ENCODE measurements at places on chromosomes 16 and 17.

DNA sequence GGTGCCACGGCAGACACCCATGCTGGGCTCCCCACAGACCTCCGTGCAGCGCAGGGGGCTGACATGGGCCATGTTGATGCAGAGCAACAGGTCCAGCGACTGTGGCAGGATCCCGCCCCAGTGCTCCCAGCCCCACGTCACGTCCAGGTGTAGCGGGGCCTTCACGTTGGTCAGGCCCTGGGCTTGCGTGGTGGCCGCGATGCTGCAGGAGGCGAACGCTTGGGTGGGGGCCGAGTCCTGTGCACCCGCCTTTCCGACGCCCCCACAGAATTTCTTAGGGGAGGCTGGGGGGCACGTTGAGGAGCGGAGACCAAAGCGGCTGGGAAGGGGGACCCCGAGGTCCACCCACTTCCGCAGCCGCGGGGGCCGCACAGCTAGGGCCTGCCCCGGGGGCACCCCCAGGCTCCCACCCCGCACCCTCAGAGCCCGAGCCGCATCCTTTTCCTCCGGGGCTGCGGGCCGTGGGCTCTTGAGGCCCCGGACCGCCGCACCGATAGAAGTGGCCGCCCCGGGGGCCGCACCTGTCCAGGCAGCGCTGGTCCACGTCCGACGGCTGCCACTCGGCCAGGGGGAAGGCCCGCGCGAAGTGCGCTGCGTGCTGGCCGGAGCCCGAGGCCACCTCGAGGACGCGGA lies 416 bp downstream of the METTL26 start:
- no peak for DNase-seq

DNA sequence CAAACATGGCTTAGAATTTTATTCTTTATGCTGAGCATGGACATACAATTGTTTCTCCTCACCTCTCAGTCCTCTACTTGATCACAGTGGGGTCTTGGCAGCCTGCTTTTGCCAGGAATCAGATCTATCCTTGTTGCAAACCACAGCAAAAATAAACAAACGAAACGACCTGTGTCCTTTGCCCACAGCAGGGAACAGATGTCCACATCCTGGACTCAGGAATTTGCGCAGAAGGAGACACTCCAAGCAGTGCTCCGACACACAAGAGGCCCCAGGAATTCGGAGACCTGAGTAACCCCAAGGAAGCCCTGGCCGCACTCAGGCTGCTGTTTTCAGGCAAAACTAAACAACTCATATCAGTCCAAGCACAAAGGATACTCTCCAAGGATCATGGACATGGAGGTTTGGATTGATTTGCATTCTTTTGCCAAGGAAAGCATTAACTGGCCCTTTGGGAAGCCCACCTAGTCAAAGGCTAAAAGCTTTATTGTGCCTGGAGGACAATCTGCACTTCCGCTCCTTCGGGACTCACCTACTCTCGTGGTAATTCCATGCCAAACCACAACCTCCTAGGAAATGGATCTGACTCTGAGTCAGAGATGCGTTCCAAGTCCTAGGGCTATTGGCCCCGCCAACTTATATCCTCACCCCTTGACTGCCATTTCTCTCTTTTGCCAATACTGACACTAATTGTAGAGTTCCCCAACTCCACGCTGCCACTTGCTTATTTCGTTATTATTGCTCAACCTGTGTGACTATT lies 271.1 kb upstream of the CDH11 start:
- DNase-seq, result no peak

DNA sequence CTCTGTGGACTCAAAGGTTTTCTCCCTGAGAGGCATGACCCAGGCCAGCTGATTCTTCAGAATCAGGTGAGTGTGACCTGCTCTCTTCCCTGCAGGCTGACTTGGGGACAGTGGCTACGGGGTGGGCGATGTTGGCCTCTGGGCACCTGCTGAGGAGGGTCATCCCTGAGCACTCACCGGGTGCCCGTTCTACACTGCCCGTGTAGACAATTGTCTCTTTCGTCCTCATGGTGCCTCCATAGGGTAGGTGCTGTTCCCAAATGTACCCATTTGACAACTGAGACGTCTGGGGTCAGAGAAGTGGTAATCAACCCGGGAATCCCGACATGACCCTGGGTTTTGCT lies 74.8 kb downstream of the GOSR1 start:
- DNase-seq, result no peak

DNA sequence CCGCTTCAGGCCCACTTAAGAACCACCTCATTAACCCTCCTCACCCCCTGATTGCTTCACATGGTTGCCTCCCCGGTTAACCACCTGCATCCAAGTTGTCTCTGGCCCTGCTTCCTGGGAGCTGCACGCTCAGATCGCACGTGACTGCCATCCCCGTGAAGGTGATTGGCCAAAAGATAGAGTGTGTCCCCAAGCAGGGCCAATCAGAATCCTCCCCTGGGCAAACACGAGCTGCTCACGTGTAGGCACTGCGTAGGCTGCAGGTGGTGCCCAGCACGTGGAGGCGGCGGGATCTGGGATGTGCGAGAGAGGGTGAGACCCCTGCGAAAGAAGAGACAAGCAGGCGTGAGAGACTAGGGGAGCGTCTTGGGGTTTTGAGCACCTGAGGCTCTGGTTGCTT lies 111.8 kb upstream of the CRHR1 start:
- no peak for DNase-seq

DNA sequence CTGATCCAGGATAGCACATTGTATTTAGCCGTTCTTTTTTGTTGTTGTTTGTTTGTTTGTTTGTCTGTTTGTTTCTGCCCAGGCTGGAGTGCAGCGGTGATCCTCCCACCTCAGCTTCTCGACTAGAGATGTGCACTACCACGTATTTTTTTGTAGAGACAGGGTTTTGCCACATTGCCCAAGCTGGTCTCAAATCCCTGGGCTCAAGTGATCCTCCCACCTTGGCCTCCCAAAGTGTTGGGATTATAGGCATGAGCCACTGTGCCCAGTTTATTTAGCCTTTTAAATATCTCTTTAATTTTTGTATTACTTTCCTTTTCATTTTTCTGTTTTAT lies 9.2 kb upstream of the NLRC5 start:
- no peak for DNase-seq

DNA sequence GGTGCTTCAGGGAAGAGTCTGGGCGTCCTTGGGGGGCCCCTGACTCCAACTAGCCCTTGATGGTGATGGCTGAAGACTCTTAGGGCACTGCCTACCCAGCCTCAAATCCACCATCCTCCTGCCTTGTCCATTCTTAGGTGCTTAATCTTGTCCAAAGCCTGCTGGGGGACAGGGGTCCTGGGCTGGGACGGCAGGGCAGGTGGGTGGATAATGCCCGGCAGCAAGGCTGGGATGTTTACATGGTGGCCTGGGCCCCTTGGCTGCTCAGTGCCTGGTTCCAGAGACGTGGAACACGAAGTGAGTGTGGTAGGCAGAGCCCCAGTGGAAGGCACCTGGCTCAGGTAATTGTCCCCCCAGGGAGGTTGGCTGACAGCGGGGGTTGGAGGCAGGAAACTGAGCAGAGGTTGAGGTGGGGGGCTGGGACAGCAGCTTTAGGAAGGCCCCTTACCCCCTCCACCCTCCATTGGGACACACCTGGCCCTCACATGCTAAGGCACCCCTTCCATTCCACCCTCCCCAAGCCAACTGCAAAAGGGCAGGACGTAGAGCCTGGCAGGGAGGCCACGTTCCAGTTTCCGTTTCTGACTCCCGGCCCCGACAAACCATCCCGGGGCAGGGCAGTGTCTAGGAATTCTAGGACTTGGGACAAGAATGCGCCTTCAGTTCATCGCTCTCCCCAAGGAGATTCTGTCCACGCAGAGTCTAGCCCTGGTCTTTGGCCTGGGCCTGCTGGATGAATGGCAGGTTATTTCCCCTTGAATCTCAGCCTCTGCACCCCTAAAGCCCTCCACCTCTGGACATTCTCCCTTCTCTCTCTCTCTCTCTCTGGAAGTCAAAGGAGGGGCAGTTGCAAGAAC lies 1.9 kb downstream of the FOXJ1 start:
- DNase-seq, result no peak

DNA sequence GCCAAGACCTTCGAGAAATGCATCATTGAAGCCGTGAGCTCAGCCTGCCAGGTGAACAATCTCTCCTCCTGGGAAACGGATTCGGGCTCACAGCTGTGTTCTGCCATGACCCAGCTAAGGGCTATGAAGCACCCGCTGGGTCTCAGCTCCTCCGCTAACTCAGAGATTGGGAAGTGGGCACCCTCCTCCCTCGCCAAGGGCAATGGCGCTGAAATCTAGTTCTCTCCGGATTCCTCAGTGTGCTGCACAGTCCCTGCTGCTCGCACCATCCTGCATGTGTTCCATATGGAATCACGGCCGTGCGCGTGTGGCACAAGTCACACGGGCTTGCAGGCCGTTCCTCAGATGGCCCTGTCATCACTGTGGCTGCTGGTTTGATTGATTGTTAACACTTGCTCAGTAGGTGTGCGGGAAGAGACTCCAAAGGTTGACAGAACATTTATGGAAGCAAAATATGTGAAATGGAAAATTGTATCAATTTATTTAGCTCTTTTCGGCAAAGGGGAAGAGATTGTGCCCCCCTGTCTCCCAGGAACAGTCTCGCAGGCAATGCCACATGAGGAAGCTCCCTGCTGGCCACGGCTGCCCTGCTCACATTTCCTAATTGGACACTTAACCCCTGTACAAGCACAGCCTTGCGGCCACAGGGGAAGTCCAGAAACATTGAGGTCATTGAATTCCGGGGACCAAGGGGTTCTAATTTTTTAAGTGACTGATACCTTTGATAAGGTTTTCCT lies 58.8 kb downstream of the RNF213 start:
- DNase-seq, result no peak

DNA sequence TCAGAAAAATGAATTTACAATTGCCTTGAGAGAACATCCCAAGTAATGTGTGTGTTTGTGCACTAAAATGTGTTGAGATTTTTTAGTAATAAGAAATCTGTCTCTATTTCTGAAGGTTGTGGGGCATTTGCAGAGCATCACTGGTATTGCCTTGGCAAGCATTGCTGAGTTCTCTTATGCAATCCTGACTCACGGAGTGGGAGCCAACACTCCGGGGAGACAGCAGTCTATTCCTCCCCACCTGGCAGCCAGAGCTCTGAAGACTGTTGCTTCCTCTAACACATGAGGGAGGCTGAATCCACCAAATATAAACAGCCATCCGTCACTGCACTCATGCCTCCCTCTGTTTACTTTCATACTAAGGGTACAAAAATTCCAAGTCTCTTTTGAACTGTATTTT lies 10.6 kb downstream of the CNTD1 start:
- no peak for DNase-seq

DNA sequence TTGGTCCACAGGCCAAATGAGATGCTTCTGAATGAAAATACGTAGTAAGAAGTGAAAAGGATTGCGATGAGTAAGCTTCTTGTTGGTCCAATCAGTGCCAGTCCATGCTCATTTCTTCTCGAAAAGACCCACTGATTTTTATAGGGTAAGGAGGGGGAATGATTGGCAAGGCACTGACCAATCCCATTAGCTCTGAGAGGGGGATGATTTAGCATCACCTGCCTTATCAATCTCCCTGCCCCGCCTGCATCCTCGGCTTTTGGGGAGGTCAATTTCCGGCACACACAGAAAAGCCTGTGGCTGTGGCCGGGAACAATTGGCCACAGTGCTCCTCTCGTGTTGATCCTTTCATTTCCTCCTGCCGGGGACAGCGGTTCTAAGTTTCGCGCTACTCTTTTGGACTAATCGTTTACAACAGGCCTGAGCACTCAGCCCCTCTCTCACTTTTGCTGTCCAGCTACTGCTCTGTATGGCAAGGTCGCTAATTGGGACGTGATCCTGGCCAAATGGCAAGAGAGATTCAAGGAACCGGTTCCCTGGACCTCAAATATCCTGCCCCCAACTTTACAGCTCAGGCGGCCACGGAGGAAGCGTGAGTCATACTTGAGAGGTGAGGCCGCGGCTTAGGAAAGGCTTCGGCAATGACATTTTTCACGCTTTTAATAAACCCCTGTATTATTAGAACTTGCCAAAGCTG lies 43.1 kb downstream of the TBX4 start:
- DNase-seq, result no peak

DNA sequence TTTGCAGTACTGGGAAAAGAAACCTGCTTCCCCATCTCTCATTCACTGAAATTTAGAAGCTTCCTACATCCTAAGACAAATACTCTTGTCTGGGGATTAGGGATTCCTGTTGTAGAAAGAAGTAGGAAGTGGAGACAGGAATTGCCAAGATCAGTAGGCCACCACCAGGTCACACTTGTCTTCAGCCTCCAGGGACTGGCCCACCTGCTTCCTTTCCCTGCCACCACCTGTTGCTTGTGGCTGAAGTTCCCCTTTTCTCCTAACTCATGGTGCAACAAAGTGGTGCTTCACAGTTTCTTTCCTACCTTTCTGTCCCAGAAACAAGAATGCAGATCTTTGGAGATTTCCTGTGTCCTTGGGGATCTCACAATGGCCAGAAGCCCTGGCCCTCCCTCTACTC lies 82.4 kb downstream of the WNT3 start:
- no peak for DNase-seq

GRCh38 chr17:45110676-45111611 lies 21.4 kb downstream of the PLCD3 start:
- no peak for DNase-seq

GRCh38 chr17:55814377-55814776 lies 63.5 kb downstream of the PCTP start:
- DNase-seq, result no peak

GRCh38 chr16:3612510-3613466 lies 1.4 kb upstream of the SLX4 start:
- no peak for DNase-seq

DNA sequence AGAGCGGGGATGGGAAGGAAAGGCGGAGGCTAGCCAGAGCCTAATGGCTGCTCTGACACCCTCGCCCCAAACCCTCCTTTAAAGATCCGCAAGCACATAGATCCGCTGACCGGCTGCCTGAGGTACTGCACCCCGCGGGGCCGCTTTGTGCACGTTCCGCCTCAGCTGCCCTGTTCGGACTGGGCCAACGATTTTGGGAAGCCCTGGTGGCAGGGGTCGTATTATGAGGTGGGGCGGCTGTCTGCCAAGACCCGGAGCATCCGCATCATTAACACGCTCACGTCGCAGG lies 663 bp downstream of the CYB5D1 start:
- no peak for DNase-seq

- no peak for DNase-seq
These were observed 295.8 kb downstream of the ZFHX3 start for GRCh38 chr16:72752004-72752695.

DNA sequence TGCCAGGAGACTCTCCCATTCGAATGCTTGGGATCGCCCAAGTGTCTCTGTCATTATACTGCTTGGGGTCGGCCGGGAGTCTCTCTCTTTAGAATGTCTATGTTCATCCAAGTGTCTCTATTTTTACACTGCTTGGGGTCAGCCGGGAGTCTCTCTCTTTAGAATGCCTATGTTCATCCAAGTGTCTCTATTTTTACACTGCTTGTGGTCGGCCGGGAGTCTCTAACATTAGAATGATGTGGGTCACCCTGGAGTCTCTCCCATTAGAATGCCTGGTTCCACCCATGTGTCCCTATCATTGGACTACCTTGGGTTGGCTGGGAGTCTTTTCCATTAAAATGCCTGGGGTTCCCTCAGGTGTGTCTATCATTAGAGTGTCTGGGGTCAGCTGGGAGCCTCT lies 2230.4 kb downstream of the TP53TG3F start:
- DNase-seq, result no peak
